ENCODE measurements at places on chromosomes 7 and 10. TPM values are rescaled to one million over a fixed set of nuclear protein-coding genes. Genes with fewer than 3 reads are reported as not detected.

The LIPF gene
- not detected for total RNA-seq

The CCDC146 gene
- total RNA-seq: 6.4 TPM

DNA sequence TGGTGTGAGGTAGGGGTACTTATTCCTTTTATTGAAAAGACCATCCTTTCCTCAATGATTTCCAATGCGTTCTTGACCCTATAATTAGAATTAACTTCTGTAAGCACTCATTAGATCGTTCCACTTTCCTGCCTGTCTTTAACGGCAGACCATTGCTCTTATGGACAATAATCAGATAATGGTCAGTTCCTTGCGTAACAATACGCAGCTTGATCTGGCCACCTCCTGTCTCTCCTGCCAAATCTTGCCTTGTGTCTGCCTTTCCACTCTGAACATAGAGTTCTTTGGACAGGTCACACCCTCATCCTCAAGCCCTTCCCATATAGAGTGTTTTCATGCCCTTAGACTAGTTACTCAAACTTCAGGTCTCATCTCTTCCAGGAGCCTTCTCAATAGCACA, 2.4 kb upstream of the WIPI2 start:
- peaks cover 4% of the 10 kb centered on the region for H3K36me3 ChIP-seq
- H3K27ac ChIP-seq: no peak overlapping the region
- H3K4me3 ChIP-seq: no peak overlapping the region

GRCh38 chr7:16660702-16661464, 14.9 kb downstream of the BZW2 start:
- H3K27ac ChIP-seq: no peak overlapping the region
- H3K27me3 ChIP-seq: no peaks in the 10 kb centered on the region
- no peak for DNase-seq
- peaks cover 20% of the 10 kb centered on the region for H3K36me3 ChIP-seq
- peaks cover 8% of the 10 kb centered on the region for H3K4me1 ChIP-seq

DNA sequence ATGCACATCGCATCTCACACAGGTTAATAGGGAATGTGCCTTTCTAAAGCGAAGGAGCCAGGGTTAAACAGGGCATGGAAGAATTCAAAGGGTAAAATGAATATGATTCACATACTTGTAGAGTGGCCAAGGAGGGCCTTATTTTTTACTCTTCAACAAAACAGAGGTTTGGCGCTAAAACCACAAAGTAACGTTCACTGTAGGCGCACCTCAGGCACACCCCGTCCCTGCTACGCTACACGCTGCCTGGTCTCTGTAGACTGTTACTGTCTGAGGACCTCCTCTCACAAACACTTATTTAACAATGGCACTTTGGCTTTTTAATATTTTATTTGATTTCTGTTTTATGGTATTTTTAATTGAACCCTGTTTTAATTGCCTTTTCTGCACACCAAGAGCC, 462.1 kb upstream of the GALNT17 start:
- H3K27me3 ChIP-seq: no peaks in the 10 kb centered on the region
- no peak overlapping the region for H3K4me3 ChIP-seq
- peaks cover 9% of the 10 kb centered on the region for H3K4me1 ChIP-seq

DNA sequence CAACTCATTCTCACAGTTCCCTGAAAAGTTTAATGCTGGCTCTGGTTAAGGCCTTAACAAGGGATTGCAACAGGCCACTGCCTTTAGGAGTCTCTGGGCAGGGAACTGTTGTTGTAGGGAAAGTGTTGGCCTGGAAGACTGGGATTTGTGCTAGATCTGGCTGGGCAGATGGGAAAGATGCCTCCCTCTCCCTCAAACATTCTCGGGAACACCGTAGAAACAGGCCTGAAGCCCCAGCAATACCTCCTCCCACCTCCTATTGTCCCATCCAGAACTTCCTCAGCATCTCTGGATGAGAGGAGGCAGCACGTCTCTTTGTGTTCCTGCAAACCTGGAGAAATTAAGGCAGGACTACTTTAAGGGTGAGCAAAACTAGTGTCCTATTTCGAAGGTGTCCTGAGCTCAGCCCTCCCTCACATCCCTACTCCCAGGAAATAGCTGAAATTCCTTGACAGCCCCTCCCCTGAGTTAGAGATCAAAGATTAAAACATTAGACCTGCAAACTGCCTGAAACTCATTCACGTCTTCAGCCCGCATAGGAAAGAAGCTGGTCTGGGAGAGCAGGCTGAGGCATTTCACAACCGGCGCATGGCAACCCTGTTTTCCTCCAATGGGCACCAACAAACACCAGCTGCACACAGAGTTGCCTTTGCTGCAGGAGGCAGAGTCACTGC, 10.9 kb upstream of the MAP3K8 start:
- H3K4me3 ChIP-seq: no peak overlapping the region
- H3K27ac ChIP-seq: no peak overlapping the region
- no peaks in the 10 kb centered on the region for H3K36me3 ChIP-seq
- no peaks in the 10 kb centered on the region for H3K27me3 ChIP-seq
- peaks cover 58% of the 10 kb centered on the region for H3K4me1 ChIP-seq

DNA sequence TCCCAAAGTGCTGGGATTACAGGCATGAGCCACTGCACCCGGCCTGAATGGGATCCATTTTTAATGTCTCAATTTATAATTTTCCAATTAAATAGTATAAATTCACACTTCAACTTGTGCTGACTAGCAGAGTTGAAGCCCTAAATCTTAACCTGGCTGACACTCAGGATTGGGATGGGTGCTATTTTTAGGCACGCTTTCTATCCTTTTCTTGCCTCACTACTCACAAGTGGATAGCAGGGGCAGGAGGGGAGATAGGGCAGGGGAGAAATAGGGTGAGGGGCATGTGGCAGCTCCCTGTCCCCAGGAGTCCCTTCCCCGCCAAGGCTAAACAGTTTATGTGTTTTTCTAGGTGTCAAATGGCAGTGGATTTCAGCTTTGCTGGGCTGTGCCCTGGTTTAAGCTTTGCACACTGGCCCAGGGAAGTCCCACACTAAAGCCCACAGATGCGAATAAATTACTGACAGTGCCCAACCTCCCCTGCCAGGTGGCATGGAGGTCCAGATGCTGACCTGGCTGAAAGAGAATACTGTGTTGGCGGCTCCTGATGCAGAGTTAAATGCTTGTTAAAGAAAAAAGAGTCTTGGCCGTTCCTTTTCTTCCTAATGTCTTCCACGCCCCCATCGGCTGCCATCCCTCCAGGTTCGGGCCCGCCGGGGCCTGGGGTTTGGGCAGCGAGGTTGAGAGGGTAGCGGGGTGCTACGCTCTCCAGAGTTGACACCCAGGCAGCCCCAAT, 36.2 kb upstream of the EFCAB10 start:
- H3K27me3 ChIP-seq: no peaks in the 10 kb centered on the region
- no peak overlapping the region for H3K27ac ChIP-seq
- H3K36me3 ChIP-seq: peaks cover 26% of the 10 kb centered on the region
- H3K4me1 ChIP-seq: no peaks in the 10 kb centered on the region

DNA sequence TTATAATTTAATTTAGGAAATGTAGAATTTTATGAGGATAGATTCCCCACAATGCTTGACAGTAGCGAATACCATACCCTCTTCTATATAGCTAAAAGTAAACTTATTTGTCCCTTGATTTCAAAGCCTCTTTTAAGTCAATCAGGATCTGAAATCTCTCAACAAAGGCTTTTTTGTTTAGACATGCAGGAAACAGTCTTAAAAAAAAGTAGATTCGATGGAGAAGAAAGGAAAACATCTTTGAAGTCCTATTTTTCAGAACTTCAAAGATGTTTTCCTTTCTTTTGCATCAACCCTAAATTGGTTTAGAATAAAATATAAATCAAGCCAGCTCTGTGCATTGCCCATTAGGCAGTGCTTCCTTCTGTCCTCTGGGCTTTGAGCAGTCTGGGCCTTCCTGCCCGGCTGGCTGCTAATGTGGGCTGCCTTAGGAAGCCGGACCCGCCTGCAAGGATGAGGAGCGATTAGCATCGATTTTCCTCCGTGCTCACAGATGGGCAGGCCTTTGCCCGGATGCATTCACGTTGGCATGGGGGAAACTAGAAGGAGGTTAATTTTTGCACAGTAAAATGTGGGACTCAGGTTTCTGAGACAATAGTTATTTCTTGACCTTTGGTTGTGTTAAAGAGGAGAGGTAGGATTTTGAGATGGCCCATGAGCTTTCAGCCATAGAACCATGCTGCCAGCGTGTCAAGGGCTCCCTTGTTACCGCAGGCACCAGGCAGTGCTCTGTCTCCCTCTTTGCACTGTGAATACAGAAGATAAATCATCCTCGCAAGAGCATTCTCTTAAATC, 15.5 kb downstream of the MSRB2 start:
- no peak for DNase-seq
- H3K36me3 ChIP-seq: no peaks in the 10 kb centered on the region
- H3K27me3 ChIP-seq: no peaks in the 10 kb centered on the region
- H3K4me3 ChIP-seq: no peak overlapping the region
- H3K4me1 ChIP-seq: no peaks in the 10 kb centered on the region
- no peak overlapping the region for H3K27ac ChIP-seq

GRCh38 chr7:1533547-1534329, 3.2 kb downstream of the MAFK start:
- H3K27me3 ChIP-seq: no peaks in the 10 kb centered on the region
- peak; percentile 58 for DNase-seq
- peak overlapping the region; percentile 92 for H3K27ac ChIP-seq

DNA sequence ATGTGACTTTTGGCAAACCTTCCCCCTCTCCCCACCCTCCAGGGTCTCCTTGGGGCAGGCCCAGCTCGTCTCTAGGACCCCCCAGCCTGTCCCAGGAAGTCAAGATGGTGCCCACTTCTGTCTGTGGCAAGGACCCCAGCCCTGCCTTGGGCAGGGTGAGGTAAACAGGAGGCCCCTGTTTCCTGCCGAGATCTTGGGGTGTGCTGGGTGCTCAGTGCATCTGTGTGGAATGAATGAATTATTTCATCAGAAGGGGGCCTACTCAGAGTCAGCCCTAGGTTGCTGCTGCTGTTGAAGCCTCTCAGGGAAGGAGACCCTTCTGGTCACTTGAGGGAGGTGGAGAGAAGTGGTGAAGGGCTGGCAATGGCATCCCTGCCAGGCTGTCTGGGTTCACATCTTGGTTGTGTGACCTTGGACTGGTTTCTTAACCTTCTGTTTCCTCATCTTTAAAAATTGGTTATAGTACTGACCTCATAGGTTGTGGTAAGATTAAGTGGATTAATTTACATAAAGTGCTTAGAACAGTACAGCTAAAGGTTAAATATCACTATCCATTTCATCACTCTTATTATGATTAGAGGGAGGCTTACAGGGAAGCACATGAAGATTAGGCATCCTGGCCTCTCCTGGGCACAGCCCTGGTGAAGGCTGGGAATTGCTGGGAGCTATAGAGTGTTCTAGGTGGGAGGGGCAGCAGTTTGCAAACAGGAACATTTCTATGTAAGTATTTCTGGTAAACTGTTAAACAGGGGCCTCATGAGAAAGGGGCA, 67.7 kb downstream of the ZMIZ1 start:
- peaks cover 35% of the 10 kb centered on the region for H3K4me1 ChIP-seq
- DNase-seq: no peak
- no peaks in the 10 kb centered on the region for H3K27me3 ChIP-seq
- peak overlapping the region; percentile 60 for H3K27ac ChIP-seq

DNA sequence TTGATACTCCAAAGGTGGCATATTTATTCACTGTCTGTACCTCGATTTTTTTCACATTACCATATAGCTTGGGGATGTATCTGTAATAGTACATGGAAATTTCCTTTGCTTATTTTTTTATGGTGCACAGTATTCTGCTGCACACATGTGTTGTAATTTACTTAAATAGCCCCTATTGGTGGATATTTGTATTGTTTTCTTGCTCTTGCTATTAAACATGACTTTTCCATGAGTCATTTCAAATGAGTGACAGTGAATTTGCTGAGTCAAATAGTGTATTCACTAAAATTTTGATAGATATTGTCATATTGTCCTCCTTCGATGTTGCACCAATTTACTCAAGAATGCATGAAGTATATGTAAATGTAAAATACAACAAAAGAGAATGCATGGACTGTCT, 122.7 kb upstream of the STEAP4 start:
- no peak overlapping the region for H3K4me3 ChIP-seq
- DNase-seq: no peak
- no peak overlapping the region for H3K27ac ChIP-seq
- H3K4me1 ChIP-seq: no peaks in the 10 kb centered on the region
- no peaks in the 10 kb centered on the region for H3K36me3 ChIP-seq

- H3K36me3 ChIP-seq: no peaks in the 10 kb centered on the region
- H3K4me1 ChIP-seq: peaks cover 1% of the 10 kb centered on the region
- DNase-seq: no peak
- H3K4me3 ChIP-seq: no peak overlapping the region
These were observed 203.4 kb downstream of the MDFIC start for GRCh38 chr7:115125312-115125711.

DNA sequence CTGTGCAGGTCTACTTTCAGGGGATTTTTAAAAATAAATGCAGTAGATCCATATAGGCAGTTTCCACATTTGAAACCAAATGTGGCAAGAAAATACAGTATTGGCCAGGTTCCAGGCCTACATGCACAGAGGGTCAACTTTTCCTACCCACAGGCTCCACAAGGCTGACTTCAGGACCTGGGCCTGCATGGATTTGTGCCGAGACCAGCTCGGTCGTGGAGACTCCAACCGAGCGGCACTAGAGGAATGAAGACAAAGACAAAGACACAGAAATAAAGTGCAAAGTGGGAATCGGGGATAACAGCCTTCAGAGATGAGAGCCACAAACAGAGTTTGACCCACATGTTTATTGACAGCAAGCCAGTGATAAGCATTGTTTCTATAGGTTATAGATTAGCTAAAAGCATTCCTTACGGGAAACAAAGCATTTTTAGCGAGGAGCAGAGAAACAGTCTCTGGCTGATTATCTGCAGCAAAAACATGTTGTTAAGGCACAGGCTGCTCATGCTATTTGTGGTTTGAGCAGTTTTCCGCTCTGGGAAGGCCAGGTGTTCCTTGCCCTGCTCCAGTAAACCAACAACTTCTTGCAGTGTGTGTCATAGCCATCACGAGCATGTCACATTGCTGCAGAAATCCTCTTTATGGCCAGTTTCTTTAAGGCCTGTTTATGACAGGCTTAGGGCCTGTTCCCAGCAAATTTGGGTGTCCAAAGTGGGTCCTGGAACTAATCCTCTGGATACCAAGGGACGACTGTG, 52.6 kb downstream of the ZNF37A start:
- DNase-seq: no peak
- no peaks in the 10 kb centered on the region for H3K4me1 ChIP-seq
- H3K4me3 ChIP-seq: no peak overlapping the region
- H3K27ac ChIP-seq: no peak overlapping the region
